Substantia nigra (tissue), 51 donors: ENCODE measurements at places on chromosomes 6 and 20.

DNA sequence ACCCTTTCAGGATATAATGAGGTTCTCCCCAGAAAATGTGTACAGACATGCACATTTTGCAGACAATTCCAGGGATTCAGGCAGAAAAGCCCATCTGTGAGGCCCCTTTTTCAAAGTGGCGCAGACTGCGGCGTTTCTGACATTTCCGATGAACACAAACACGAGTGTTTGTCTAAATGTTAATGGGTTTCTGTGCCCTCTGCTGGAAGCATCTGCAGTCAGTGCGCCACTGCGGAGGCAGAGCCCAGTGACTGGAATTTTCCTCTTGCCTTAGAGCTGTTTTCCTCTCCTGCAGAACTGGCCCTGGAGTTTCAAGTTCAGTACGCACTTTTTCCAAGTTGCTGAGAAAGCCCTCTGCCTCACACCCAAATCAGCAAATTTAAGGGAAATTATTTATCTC lies 15.3 kb downstream of the ANKRD60 start:
- DNase-seq, result peak; percentile 7

DNA sequence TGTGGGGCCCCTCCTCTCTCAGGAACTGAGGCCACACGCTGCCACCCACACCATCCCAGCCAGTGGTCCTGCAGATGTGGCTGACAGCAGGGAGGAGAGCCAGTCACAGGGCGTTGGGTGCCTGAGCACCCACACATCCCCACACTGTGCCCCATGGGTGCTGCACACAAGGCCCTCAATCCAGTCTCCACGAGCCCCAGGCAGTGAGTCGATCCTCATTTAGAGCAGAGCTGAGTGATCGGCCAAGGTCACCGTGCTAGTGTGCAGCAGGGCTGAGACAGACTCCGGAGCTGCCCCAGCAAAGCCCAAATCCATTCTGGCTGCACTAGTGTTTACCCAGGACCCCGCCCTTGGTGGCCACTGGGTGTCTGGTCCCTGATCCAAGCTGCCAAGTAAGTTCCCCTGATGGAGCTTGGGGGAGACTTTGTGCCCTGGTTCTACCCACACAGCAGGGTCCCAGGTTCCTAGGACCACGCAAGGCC lies 9.0 kb downstream of the C20orf203 start:
- DNase-seq, result no peak

DNA sequence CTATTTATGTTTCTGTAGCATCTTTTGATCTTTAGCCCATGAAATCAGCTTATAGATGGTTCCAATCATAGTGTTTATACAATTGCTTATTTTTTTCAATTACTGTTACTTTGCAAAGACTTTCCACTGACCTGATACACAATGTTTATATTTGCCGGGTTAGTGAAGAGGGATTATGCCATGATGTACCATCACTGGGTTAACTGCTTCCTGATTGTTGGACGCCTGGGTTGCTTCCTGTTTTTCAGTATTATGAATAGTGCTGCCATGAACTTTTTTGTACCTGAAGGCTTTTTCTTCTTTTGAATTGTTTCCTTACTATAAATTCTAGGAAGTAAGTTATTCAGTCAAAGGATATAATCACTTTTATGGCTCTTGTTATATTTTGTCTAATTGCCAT lies 6.9 kb downstream of the MANBAL start:
- DNase-seq, result no peak

- DNase-seq, result no peak
Measured at GRCh38 chr20:8326899-8327298, 194.8 kb downstream of the PLCB1 start.

DNA sequence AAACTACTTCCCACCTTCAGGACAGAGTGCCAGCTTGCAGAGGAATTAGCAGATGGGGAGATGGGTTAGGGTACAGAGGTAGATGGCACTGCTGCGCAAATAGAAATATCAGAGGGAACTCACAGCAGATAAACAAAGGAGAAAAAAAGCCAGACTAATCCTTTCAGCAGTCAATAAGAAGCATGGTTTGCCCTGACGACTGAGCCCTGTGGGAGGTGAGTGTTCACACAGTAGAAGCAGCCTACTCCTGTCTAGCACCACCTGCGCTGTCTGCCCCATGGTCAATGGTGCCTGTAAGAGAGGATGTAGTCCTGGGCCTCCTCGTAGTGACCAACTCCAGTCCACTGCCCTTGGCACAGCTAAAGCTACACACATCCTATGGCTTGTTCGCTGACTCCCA lies 174.1 kb downstream of the IBTK start:
- no peak for DNase-seq

GRCh38 chr6:121886223-121886830 lies 450.9 kb downstream of the GJA1 start:
- DNase-seq, result no peak

GRCh38 chr6:36592221-36592655 lies 1.9 kb upstream of the SRSF3 start:
- DNase-seq, result no peak

DNA sequence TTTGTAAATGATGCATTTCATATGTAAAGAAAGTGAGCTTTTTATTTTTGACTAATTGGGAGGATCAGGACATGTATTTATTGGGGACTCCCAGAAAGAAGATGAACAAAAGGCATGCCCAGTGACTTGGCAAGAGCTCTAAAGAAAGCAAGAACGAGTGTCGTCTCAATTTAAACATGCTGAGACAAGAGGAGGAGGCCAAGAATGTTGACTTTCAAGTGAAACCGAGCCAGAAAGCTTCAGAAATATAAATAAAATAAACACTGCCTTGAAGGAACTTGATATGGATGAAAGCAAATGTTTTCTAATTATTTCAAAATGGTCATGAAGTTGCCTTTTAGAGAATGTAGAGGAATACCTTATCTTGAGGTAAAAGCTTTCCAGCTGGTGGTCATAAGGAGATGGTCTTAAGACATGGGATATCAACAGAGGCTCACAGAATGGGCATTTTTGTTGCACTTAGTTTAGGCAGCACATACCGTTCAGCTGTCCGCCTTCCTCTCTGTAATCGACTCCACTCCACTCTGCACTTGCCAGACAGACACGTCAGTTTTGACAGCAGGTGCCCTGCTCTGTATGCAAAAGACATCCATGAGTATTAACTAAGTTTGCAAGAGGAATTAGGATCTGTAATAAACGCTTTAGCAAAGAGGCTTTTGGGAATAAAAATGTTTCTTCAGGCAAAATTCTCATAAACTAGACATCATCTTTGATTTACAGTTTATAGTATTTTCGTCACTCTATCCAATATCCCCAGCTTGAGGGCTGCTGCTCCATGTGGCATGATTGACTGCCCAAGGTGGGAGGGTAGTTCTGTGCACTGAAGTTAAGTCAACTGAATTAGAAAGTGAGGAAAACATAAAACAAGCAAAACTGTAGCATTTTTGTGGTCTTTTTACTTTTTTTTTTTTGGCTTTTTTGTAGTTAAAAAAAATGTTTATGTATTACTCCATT lies 613.1 kb downstream of the PKHD1 start:
- no peak for DNase-seq

- no peak for DNase-seq
Measured at GRCh38 chr6:169171016-169171415, 82.6 kb downstream of the THBS2 start.

- DNase-seq, result no peak
Measured at GRCh38 chr20:57383447-57384347, 7.5 kb upstream of the RBM38 start.

DNA sequence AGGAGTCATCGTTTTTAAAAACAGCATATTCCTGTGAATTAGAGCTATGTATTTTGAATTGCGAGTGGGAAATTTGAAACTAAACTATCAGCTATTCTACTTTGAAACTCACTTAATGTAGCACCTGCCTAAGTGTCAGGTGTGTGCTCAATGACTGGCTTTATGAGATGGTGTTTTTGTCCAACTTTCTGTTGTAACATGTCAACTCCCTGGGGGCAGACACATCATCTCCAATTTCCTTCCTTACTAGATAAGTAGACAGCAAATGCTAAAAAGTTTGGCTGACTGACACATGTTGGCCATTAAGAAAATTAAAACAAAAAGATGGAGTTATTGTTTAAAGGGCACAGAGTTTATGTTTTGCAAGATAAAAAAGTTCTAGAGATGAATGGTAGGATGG lies 226.9 kb downstream of the TFAP2B start:
- DNase-seq, result no peak

- DNase-seq, result no peak
Measured at GRCh38 chr6:163779727-163780284, 365.3 kb downstream of the QKI start.

DNA sequence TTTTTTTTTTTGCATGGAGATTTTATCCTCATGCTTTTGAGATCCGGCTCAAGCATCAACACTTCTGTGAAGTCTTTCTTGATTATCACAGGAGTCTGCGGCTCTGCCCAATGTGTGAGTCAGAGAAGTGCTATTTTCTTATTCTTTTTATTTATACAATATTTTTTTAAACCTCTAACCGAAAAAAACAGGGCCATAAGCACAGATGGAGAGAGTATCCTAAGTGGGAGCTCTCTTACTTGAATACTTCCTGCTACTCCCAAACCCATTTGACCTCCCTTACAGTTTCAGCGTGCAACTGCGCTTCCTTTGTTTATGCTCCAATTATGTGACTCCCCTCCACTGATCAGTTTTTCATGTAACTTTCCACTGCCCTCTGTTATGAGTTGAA lies 8.7 kb upstream of the ATXN1 start:
- DNase-seq, result no peak

- no peak for DNase-seq
Measured at GRCh38 chr6:108625581-108625980, 64.9 kb downstream of the FOXO3 start.
